Stimulated activated CD4-positive, alpha-beta T cell treated with anti-CD3 and anti-CD28 coated beads, TNF-alpha, amount 100 ng/mL, for 4 hours (primary cell): ENCODE measurements at places on chromosomes 11 and 22.

DNA sequence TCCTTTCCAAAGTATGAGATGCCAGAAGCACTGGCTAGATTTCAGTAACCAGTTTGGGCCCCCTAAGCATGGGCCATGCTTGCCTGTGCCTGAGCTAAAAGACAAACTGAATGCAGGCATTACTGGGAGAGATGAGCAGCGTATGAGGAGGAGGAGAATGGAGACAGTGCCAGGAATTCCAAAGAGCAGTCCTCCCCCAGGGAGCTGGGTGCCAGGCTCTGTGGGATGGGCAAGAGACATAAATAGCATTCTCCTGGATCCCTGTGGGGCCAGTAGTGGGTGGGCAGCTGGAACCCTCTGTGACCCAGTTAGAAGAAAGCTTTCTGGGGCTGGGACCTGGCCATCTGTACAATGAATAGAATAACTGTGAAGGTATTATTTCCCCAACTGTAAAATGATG lies 235.6 kb downstream of the KCNA4 start:
- DNase-seq: no peak

- DNase-seq: no peak
Measured at GRCh38 chr11:77154381-77155081, 26.5 kb downstream of the MYO7A start.

DNA sequence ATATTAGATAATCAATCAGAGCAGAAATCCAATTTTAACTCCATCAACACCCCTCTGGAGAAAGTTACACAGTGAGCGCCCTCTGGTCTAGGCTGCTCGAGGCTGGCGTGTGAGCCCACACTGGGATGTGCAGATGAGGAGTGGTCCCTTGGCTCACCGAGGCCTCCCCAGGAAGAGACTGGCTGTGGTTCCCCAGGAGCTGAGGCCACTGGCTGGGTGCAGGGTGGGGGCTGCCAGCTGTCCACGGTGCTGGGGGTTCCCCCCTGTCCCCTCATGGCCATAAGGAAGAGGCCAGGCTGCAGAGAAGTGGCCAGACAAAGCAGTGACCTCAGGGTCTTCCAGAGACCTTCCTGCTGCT lies 750.7 kb downstream of the BRD1 start:
- DNase-seq: no peak

DNA sequence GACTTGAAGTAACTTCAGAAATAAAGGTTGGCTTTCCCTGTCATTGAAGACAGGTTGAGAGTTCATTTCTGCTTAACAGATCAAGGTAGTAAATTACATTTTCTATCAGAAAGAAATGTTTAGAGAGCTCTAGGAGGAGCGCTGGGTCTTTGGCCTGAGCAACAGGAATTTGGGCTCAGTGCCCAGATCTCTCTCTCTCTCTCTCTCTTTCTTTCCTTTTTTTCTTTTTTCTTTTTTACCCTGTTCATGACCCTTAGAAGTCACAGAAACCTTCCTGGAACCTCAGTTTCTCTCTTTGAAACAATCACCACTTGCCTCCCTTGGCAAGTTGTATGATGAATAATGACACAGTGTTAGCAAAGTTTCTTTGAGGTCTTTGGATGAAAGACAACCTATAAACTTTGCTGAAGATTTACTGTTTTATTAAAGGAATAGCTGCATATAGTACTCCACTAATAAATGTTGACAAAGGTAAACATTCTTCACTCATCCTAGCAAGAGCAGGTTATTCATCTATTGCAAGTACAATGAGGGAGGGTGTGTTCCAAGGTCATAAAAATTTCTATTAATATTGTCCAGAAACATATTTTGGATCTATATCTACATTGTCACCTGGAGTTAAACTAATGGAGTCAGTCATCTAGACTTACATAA lies 35.5 kb upstream of the RASSF10 start:
- no peak for DNase-seq

GRCh38 chr11:34445956-34446355 lies 7.2 kb downstream of the CAT start:
- DNase-seq: no peak

DNA sequence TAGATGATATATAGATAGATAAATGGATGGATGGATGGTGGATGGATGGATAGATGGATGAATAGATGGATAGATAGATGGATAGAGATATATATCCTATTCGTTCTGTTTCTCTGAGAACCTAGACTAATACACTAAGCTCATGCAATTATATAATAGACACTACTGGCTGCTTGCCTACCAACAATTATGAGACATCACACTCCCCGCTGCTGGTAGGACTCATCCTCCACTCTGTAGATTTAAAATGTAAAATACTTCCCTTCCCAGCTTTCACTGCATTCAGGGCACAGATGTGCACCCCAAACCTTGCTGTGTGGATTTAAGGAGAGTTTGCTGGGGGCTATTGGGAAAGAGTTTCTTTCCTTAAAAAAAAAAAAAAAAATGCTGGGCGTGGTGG lies 28.3 kb upstream of the RCN1 start:
- DNase-seq: no peak

GRCh38 chr22:46201059-46201757 lies 48.9 kb downstream of the CDPF1 start:
- DNase-seq: no peak

- DNase-seq: no peak
Measured at GRCh38 chr22:25840891-25841290, 98.9 kb downstream of the MYO18B start.

DNA sequence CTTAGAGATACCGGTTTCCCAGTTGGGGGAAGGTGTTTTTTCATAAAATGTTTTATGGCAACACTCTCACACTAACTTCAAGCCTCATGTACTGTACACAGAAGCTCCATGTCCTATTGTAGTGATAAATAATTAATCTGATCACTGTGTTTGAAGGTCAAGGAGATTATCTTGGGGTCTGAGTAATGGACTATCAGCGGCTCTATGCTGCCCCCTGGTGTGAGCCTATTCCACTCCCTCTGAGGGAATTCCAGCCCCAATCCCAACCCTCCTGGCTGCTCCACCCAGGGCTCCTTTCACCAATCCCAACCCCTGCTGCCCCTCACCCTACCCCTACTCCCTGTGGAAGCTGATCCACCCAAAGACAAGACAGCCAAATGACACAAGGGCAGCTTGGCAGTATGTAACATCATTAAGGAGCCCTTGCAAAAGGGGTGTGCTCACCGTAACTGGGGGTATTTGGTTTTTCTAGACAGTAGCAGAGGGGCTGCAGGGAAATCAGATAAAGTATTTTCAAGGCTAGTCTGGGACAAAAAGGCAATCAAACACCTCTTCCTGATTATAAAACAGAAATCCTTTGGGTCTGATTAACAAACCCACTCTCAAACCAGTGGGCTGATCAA lies 22.3 kb downstream of the HPS4 start:
- no peak for DNase-seq

DNA sequence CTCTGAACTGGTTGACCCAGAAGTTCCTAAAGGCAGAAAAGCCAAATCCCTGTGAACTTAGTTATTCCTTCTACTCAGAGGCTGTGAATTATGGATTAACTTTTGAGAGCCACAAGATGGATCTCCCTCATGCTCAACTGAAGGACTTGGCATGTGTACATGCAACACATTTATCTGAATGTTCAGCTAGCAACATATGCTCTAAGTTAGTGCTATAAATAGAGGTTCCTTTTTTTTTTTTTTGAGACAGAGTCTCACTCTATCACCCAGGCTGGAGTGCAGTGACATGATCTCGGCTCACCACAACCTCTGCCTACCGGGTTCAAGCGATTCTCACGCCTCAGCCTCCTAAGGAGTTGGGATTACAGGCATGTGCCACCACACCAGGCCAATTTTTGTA lies 40.1 kb downstream of the EIF4ENIF1 start:
- no peak for DNase-seq

- DNase-seq: no peak
Measured at GRCh38 chr11:13341026-13341425, 63.4 kb downstream of the BMAL1 start.
